ENCODE measurements at places on chromosomes 12 and 14. TPM values are rescaled to one million over a fixed set of nuclear protein-coding genes. Genes with fewer than 3 reads are reported as not detected.

Gene LHX5
- total RNA-seq, result not detected

Gene BEGAIN
- total RNA-seq, result 10.0 TPM

Gene TMEM179
- total RNA-seq, result 0.10 TPM

Gene ARF6
- 64.7 TPM for total RNA-seq

Gene CMKLR1
- total RNA-seq, result not detected

Gene TMEM233
- 0.11 TPM for total RNA-seq

Gene KRT6C
- not detected for total RNA-seq

Gene GSG1
- total RNA-seq, result 0.23 TPM

Gene TBX3
- 21.5 TPM for total RNA-seq

Gene ZNF385A
- total RNA-seq, result 18.4 TPM

Gene BATF
- total RNA-seq, result not detected

Gene SMAGP
- 23.2 TPM for total RNA-seq

Gene FOXM1
- 100 TPM for total RNA-seq

Gene CDH24
- total RNA-seq, result 3.4 TPM

Gene RDH12
- 0.09 TPM for total RNA-seq

Gene ACACB
- 7.3 TPM for total RNA-seq

Gene HOTAIR
- 0.16 TPM for total RNA-seq

Gene ADSS1
- total RNA-seq, result 5.4 TPM

Gene PRIMA1
- total RNA-seq, result 0.38 TPM

Gene VWF
- 0.14 TPM for total RNA-seq

Gene CACNA2D4
- total RNA-seq, result not detected

Gene CLEC6A
- not detected for total RNA-seq

Gene CPNE6
- not detected for total RNA-seq

Gene OR10AD1
- total RNA-seq, result not detected

Gene AQP2
- total RNA-seq, result not detected

Gene SP1
- total RNA-seq, result 22.3 TPM

Gene SPIC
- not detected for total RNA-seq

Gene IFI27L2
- 47.9 TPM for total RNA-seq

Gene TSPAN11
- total RNA-seq, result 0.03 TPM

Gene EXOC3L4
- 1.5 TPM for total RNA-seq

Gene IRAK3
- total RNA-seq, result 0.05 TPM

Gene OR6C2
- total RNA-seq, result not detected

Gene GDF3
- not detected for total RNA-seq

Gene GRIP1
- total RNA-seq, result 3.3 TPM

Gene SMIM41
- not detected for total RNA-seq
